ENCODE measurements at places on chromosomes 3 and 15.
A peak's percentile ranks its signal among the peaks of the same experiment; 100 is the strongest.

GRCh38 chr3:45612918-45613602, 18.5 kb downstream of the LIMD1 start:
- DNase-seq, result no peak

DNA sequence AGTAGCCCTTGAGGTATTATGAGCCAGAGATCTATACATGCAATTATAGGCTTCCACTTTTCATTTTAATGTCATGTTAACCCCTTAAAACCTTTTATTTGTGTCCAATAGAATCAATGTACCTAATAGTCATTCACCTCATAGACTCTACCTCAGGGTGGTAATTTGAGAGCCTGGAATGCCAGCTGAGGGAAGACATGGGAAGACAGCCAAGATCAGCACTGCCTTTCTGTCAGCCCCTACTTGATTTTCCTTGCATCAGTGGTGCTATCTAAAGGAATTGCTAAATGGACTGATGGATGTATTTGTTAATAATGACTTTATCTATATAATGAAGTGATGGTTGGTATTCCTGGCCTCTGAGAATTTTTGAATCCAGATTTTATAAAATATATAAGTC, 113.3 kb upstream of the GBE1 start:
- peak; percentile 37 for DNase-seq

GRCh38 chr3:185347399-185347798, 15.5 kb upstream of the MAP3K13 start:
- no peak for DNase-seq

GRCh38 chr3:190716961-190717360, 145.5 kb downstream of the GMNC start:
- DNase-seq, result no peak

DNA sequence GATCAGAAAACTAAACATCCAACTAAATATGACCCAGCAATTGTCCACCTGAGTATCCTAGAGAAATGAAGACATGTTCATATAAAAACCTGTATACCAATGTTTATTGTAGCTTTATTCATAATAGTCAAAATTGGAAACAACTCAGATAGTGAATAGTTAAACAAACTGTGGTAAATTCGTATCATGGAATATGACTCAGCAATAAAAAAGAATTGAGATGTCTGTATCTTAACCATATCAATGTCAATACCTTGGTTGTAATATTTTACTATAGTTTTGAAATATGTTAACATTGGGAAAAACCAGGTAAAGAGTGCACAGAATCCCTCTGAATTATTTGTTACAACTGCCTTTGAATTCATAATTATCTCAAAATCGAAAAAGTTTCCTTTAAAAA, 159.3 kb upstream of the GAP43 start:
- no peak for DNase-seq

DNA sequence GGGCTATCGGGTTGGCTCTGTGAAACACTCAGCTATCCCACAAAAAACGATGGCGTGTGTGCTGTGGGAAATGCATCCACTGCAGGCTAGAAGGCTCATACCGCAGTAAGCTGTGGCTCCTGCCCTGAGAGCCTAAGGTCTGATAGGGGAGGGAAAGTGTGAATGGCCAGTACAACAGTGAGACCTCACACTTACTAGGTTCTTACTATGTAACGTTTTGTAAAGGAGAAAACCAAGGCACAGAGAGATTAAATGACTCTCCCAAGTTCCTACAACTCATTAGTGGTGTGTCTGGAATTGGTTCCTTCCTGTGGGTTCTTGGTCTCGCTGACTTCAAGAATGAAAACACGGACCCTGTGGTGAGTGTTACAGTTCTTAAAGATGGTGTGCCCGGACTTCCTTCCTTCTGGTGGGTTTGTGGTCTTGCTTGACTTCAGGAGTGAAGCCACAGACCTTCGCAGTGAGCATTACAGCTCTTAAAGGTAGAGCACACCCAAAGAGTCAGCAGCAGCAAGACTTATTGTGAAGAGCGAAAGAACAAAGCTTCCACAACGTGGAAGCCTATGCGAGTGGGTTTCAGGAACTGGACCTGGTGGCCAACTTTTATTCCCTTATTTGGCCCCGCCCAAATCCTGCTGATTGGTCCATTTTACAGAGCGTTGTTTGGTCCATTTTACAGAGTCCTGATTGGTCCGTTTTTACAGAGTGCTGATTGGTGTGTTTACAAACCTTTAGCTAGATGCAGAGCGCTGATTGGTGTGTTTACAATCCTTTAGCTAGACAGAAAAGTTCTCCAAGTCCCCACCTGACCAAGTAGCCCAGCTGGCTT, 161.7 kb downstream of the POLR2M start:
- no peak for DNase-seq

DNA sequence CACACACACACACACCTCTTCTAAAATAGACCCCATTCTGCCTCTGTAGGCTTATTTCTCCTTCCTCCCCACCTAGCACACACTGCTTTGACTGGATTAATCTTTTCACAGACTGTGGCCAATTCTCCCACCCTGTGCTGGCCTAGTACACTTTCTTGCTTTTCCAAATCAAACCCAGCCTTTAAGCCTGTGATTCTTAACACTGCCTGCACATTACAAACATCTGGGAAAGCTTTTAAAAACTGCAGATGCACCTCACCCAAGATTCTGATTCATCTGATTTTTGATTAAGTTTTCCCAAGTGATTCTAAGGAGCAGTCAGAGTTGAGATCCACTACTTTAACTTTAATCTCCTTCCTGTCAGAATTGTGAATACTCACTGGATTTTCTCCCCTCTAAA, 12.8 kb downstream of the CSNK1G1 start:
- no peak for DNase-seq

GRCh38 chr3:119774444-119774843, 7.5 kb upstream of the NR1I2 start:
- no peak for DNase-seq

GRCh38 chr3:12925648-12926047, 84.3 kb upstream of the RPL32 start:
- DNase-seq, result no peak

- no peak for DNase-seq
Measured at GRCh38 chr3:140416666-140417065, 261.2 kb upstream of the TRIM42 start.

GRCh38 chr3:85193565-85193964, 234.8 kb downstream of the CADM2 start:
- peak; percentile 43 for DNase-seq
